Activated T-cell treated with anti-CD3 and anti-CD28 coated beads, Interleukin-2, amount 50 U/mL, for 72 hours (primary cell): ENCODE measurements at places on chromosomes 3 and 15. TPM values are rescaled to one million over a fixed set of nuclear protein-coding genes. Genes with fewer than 3 reads are reported as not detected.

GRCh38 chr3:64799606-64800005 lies 111.8 kb upstream of the ADAMTS9 start:
- no peak for DNase-seq

HTR3E gene
- not detected for total RNA-seq

DNA sequence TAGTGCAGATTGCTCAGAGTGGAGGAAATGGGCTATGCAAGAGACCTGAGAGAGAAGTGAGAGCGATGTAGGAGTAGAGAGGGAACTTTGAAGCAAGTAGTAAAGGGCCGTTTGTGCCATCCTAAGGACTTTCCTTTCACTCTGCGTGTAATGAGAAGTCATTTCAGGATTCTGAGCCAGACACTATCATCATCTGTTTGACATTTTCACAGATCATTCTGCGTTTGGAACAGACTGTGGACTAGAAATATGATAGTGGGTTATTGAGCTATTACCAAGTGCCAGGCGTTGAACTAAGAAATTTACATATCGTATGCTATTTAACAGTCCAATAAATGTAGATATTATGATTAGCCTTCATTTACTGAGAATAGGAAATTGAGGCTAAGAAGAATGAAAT lies 150.0 kb upstream of the ROBO2 start:
- no peak for DNase-seq

DNA sequence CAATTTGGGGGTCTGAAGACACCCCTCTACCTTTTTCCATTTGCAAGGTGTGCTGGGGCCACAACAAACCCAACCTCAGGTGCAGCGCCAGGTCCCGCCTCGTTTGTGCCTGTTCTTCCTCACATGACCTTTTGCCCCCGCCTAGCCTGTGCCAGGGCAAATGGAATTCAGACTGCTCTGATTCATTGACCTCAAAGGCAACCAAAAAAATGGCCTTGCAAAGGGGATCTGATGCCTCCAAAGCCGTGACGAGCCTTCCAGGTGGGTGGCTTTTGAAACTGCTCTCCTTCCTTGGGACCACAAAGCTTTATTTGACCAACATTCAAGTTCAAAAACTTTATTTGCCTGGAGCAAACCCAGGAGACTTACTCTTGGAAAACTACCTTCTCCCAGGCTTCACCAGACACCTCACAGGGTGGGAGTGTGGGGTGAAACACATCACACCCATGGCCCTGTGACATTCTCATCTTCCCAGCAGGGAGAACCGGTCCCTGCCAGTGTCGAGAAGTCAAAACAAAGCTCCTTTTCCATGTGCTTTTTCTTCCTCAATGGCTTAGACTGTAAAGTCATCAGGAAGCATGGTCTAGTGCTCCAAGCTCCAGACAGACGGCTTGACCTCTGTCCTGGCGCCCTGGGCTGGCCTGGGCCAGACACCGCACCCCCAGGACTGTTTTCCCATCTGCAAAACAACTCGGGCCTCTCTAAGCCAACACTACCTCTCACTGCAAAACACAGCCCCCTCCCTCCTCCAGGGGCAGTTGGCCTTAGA lies 103.9 kb upstream of the HES1 start:
- no peak for DNase-seq

DNA sequence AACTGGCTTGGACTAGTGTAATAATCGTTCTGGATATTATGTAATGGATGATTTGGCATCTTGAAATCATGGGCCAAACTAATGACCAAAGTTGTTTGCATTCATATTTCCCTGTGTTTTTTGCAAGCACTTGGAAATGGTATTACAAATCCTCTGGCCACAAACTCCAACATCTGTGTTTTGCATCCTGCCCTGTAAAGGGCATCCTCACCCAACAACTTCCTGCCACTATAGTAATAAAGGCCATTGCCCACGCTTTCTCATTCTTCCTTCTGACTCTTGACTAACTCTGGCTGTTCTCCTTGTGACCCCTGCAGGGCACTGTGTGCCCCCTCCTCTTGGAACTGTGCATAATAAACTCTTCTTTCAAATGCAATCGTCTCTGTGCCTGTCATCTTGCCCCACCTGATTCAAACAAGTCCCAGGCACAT lies 25.4 kb upstream of the PSMD6 start:
- DNase-seq, result peak; percentile 6

GRCh38 chr3:115161866-115162265 lies 14.8 kb upstream of the ZBTB20 start:
- DNase-seq, result no peak

GNAT1 gene
- total RNA-seq, result not detected

ISLR2 gene
- total RNA-seq, result 0.62 TPM

GRCh38 chr15:35514759-35515158 lies 31.2 kb downstream of the DPH6 start:
- no peak for DNase-seq

ITIH1 gene
- not detected for total RNA-seq

DNA sequence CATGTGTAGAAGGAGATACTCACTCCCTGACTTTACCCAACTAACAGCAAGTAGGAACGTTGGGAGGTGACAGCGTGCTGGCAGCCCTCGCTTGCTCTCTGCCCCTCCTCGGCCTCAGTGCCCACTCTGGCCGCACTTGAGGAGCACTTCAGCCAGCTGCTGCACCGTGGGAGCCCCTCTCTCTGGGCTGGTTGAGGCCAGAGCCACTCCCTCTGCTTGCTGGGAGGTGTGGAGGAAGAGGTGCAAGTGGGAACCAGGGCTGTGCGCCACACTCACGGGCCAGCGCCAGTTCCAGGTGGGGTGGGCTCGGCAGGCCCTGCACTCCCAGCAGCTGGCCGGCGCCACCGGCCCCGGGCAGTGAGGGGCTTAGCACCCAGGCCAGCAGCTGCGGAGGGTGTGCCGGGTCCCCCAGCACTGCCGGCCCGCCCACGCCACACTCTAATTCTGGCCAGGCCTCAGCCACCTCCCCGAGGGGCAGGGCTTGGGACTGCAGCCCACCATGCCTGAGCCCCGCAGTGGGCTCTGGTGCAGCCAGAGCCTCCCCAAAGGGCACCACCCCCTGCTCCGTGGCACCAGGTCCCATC lies 68.4 kb upstream of the FRMD4B start:
- DNase-seq, result no peak

ZWILCH gene
- total RNA-seq, result 25.0 TPM

DNA sequence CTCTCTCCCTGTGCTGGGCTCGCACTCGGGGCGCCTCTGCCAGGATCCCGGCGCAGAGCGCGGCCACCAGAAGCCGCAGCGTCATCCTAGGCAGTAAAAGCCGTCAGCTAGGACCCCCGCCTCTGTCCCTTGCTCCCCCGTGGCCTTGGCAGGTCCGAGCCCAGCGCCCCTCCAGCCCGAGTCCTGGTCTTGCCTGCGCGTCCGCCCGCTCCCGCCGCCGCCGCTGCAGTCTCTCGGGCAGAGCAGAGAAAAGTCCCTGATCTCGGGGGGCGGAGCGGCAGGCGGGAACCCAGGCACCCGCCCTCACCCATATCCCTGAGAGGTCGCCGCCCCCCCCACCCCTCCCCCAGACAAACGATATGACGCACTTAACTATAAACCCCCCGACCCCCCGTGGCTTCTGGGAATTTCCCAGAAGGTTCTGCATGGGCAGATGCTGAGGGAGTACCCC lies at the start of gene COL7A1:
Gene COL7A1, minus strand, starts transcription at position 255 of the 451 bp plus-strand sequence. Its CDS starts 170 bp downstream, at position 85.
- DNase-seq, result peak; percentile 26

OSBPL10 gene
- total RNA-seq, result 2.2 TPM

GRCh38 chr3:46454606-46455005 lies 10.1 kb downstream of the LTF start:
- no peak for DNase-seq

DNA sequence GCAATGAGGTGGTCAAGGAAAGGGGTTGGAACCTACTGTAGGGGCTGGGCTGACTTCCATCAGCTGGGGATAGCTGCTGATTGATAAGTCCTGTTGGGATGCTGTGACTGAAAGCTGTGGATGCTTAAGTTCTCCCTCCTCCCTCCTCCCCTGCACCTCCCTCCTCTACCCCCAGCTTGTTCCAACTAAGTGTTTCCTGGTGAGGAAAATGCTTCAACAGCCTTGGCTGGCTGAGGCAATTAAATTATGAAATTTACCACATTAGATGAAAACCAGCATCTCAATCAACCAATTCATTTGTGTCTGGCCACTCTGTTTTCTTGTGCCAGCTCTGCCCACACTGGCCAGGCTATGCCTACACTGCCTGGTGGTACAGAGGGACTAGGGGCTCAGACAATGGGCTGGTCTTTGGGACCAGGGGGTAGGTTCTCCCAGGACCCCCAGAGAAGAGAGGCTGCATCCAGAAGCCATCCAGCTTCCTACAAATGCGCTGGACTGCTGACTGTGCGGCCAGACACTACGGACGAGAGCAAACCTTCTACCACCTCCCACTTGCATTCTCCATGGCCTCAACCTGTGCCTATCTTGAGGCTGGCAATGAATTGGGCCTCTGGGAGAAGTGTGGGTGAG lies 2.5 kb downstream of the KLHL25 start:
- no peak for DNase-seq

PTH1R gene
- not detected for total RNA-seq

GOLGA8G gene
- not detected for total RNA-seq

RBPMS2 gene
- total RNA-seq, result 0.14 TPM

- no peak for DNase-seq
Measured at GRCh38 chr3:141250342-141250741, 18.7 kb downstream of the PXYLP1 start.

- peak; percentile 82 for DNase-seq
Measured at GRCh38 chr3:52444860-52445793, at the start of gene SEMA3G. Gene SEMA3G, minus strand, starts transcription at chr3:52445103. Its CDS starts 76 bp downstream, at chr3:52445027.

DNA sequence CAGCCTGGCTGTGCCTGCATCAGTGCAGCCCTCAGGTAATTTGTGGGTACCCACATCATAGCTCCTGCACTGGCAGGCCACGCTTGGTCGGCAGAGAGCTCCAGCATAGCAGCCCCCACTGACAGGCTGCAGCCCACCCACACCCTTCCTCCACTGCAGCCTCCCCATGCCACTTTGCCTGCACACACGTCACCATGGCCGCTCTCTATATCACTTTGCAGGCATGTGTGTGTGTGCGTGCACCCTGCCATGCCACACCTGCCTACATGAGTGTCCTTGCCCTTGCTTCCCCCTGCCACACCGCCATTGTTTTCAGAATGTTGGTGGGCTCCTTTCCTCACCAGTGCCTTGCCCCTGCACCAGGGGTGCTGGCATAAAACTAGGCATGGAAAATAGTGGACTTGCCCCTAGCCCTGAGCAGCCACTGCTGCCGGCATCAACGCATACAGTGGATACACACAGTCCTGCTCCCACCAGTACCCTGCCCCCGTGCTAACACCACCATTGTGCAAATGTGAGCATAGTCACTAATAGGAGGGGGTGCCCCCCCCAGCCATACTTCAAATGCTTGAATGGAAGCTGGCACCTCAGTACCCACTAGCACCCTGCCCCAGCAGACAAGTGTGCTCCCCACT lies 278.7 kb upstream of the MANF start:
- DNase-seq, result no peak

SCAANT1 gene
- total RNA-seq, result not detected

DNA sequence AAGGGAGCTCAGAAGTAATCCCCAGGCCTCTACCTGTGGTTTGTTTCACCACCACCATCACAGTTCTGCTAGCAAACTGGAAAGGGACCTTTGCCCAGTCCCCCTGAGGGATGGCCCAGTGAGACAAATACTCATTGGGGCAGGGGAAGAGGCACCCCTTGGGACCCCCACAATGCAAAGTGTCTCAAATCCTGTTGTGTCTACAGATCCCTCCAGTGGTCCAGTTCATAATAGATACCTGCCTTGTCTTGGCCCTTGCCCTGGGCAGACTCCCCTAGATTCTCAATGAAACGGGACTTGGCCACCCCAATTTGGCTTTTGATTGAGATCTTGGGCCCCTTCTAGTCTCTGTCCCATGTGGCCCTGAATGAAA lies 43.8 kb upstream of the RAB6B start:
- DNase-seq, result no peak
